ENCODE measurements at places on chromosomes 6 and 20.

GRCh38 chr6:101000341-101000740 is 119.2 kb upstream of the ASCC3 start:
- DNase-seq = no peak

DNA sequence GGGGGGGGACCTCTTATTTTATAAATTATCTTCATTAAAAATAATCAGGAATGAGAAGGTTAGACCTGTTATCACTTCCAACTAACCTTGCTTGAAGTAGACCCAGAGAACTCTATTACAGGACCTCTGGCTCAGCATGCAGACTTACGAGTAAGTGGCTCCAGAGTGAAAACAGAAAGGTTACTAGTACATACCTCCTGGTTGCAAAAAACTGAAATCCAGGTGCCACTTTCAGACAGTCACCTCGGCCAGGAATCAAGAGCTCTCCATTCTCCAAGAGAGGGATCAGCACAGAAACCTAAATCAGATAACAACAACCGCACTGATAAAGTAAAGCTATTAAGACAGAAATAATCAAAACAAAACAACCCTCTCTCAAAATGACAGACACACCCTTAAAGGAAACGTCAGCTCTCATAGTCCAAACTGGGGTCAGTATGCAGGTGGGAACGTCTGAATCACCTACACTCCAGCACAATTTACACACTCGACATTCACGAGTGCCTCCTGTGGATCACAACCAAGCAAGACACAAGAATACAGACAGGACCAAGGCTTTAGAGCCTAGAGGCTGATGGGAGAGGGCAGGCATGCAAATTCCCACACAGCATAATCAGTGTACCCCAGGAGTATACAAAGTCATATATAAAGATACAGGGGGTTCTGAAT is 31.8 kb downstream of the MDN1 start:
- no peak for DNase-seq

- peak; percentile 53 for DNase-seq
Observed at GRCh38 chr20:52313341-52313963, 121.9 kb upstream of the ZFP64 start.

- peak; percentile 82 for DNase-seq
Observed at GRCh38 chr6:140858381-140858971, 1274.2 kb upstream of the GJE1 start.

GRCh38 chr6:166411721-166412151 is 29.0 kb upstream of the MPC1 start:
- DNase-seq = no peak

DNA sequence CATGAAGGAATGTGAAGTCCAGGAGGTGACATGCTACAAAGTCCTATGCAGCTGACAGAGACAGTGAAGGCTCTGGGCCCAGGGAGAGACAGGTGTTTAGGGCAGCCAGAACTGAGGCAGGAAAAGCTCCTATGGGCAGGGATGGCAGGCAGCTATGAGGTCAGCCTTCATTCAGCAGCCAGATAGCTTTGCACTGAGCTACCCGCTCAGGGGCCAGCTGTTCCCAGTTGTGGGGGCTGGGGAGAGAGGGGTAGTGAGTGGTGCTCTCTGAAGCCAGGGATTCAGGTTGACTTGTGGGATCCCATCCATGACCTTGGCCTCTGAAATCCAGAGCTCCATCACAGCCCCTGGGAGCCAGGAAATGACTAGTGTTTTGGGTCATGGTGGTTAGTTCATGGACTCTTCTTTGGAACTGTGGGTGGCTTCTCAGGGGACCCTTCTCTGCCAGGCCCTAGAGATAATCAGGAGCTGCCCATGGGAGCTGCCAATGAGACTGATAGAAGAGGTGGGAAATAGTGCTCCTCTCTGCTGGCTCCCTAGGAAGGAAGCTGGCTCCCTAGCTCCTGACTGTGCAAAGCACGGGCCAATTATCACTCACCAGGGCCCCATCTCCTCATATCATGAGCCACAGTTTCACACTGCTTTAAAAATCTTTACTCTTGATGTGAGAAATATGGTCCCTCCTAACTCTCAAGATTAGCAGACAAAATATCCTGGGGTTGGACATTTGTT is 127.7 kb downstream of the VEGFA start:
- no peak for DNase-seq

GRCh38 chr6:111982681-111983080 is 71.2 kb upstream of the CCN6 start:
- DNase-seq = no peak

DNA sequence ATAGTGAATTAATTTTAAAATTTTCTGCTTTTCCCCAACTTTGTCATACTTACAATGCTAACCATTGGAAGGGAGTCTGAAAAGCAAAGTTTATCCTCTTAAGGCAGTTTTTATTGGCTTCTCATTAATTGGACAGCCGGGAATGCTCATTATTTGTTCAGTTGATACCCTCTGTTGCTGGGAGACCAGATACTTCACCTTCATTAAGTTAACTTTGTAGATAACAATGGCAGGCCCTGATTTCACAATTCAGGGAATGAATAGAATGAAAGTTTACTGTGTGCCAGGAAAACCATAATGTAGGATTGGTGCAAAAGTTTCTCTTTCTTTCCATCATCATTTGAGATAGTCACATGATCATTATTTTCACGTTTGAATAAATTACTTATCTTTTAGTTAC is 49.0 kb downstream of the COL19A1 start:
- DNase-seq = no peak

- no peak for DNase-seq
Observed at GRCh38 chr6:101395345-101395744, 1.8 kb downstream of the GRIK2 start.

GRCh38 chr6:166777096-166777630 is 150.1 kb upstream of the RPS6KA2 start:
- no peak for DNase-seq
